ENCODE measurements at places on chromosomes 16 and 17.
A peak's percentile ranks its signal among the peaks of the same experiment; 100 is the strongest.

DNA sequence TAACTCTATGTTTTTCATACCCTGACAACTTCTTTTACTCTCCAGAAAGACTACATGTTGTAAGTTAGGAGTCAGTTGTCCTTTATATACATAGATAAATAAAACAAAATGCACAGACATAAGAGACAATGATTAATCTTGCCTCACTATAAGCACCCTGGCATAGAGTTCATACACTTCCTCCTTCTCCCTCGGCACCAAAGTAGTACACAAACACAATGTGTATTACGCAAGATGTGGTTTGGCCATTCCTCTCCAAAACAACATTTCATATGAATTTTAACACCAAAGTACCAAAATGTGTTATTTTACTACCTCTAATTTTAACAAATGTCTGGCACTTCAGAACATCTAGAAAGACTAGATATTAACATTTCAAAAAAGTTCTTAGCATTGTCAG, 17.2 kb upstream of the SLFN11 start:
- no peak for DNase-seq

GRCh38 chr17:10727192-10727591, 2.6 kb downstream of the TMEM220 start:
- DNase-seq: no peak

DNA sequence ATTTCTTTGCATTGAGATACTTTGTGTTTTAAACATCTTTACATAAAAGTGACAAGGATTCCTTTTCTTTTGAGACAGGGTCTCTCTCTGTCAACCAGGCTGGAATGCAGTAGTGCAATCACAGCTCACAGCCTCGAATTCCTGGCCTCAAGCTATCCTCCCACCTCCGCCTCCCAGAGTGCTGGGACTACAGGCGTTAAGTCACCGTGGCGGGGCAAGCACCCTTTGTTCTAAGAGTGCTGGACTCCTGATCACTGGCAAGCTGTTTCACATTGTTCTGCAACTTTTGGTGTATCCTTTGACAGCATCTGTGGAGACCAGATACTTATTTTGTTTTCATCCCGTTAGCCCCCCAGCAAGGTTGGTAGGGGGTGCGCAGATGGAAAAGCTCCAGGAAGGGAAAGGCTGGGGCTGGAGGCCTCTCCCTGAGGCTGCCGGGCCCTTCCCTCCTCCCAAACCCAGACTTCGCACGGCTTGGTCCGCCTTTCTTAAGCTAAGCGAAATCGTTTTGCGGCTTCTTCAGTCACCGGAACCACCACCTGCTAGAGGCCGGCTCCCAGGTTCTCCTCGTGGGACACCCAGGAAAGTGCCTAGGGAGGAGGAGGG, 1.1 kb downstream of the ST6GALNAC2 start:
- no peak for DNase-seq

DNA sequence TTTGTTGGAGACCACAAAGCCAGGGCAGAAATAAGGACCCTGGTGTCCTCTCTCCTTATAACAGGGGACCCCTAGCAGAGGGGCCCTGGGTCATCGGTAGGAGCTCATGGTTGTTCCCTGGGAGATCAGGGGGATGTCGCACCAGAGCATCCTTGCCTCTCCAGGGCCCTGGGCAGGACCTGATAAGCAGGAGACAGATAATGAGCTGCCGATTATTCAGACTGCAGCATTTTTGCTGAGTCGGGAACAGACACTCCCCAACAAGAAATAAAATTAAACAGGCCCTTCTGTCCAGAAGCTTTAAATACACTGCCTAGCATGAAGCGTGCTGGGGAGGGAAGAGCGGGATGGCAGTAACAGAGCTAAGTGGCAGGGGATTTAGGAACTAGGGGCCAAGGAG, 15.4 kb upstream of the GFAP start:
- no peak for DNase-seq

GRCh38 chr16:10322723-10323527, 62.9 kb upstream of the ATF7IP2 start:
- DNase-seq: no peak

GRCh38 chr16:59252317-59252716, 518.2 kb upstream of the GOT2 start:
- no peak for DNase-seq

DNA sequence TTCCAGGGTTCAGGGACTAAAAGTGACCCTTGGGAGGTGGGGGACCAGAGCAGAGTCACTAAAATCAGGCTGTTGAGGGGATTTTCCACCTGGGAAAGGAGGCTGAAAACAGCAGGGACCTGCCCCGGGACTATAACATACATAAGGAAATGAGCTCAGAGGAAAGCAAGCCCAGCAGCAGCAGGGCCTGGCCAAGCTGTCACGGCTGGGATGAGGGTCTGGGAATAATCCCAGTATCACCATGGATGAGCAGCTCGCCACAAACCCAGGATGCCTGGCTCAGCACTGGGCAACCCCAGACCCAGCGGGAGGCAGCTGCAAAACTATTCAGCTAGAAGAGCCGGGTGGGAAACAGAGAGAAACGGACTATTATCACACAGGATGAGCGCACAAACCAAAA, 72.4 kb downstream of the RPH3AL start:
- DNase-seq: no peak

- no peak for DNase-seq
Observed at GRCh38 chr16:28131181-28131580, 67.7 kb upstream of the GSG1L start.

GRCh38 chr16:51133688-51134087, 17.4 kb downstream of the SALL1 start:
- no peak for DNase-seq

DNA sequence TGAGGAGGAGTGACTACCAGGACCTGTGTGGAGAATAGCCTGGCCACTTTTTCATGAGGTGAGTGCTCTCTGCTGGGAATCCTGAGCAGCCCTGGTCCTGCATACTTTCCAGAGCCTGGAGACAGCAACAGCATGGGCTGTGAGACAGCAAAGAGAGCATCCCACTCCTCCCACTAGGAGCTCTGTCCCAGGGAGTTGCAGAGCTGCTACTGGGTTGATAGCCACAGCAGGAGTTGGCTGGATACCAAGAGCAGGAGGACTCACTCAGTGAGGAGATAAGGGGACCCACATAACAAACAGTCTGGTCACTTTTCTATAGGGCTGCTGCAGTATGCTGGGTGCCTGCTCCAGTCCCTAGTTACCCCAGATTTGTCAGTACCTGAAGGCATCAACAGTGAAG, 439.3 kb upstream of the CDH8 start:
- DNase-seq: no peak

DNA sequence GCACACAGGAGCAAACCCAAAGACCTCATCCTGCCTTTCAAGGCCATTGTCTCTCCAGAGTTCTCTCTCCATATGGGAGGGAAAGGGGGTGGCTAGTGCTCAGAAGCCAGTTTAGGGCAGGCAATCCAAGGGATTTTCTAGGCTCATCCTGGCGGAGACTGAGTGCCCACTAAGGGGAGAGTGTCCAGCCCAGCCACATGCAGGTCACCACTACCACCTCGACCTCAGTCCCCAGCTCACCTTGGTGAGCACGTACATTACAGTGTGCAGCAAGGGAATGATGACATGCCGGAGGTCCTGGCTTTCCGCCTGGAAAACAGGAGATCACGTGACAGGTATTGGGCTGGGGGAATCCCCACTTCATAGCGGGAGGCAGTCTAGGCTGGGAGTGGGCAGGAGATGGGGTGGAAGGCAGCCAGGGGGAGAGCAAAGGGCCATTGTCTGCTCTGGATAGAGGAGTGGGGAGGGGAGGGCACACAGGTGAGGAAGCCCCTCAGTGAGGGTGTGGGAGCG, 29.9 kb downstream of the PIK3R6 start:
- no peak for DNase-seq

- DNase-seq: no peak
Observed at GRCh38 chr16:11208916-11209665, 46.9 kb downstream of the SOCS1 start.

- DNase-seq: no peak
Observed at GRCh38 chr16:88939245-88939971, 37.6 kb downstream of the CBFA2T3 start.

GRCh38 chr17:59234631-59235030, 14.3 kb downstream of the GDPD1 start:
- no peak for DNase-seq

- DNase-seq: peak; percentile 81
Observed at GRCh38 chr17:38451840-38452529, 23.7 kb downstream of the ARHGAP23 start.

DNA sequence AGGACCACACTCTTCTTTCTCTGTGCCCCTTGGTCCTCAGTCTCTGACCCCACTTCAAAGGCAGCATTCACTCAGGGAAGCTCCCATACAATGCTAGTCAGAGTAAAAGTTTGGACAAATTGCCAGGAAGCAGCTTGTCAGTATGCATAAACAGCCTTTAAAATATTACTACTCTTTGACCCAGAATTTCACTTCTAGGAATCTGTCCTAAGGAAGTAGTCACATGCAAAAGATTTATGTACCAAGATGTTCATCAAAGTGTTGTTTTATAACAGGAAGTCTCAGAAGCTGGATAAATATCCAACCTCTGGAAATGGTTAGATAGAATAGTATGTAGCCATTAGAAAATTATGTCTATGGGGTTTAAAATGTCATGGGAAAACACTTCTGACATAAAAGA, 31.0 kb downstream of the MAPT start:
- DNase-seq: no peak

DNA sequence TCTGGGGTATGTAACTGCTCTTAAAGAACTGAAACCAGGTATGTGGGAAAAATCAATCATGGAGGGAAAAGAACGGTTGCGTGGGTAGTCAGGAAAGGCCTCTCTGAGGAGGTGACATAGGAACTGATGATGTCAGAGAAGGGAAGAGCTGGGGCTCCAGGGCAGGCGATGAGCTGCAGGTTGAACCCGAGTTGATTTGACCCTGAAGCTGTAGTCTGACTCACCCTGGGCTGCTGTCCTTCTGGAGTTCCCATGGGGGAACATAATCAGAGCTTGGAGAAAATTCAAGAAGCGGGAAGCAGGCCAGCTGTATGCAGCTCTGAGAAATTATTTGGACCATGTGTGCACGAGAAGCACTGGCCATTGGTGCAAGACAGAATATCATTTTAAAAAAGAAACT, 16.7 kb downstream of the SLC6A2 start:
- no peak for DNase-seq

GRCh38 chr17:82105882-82106687, 8.0 kb upstream of the FASN start:
- no peak for DNase-seq

DNA sequence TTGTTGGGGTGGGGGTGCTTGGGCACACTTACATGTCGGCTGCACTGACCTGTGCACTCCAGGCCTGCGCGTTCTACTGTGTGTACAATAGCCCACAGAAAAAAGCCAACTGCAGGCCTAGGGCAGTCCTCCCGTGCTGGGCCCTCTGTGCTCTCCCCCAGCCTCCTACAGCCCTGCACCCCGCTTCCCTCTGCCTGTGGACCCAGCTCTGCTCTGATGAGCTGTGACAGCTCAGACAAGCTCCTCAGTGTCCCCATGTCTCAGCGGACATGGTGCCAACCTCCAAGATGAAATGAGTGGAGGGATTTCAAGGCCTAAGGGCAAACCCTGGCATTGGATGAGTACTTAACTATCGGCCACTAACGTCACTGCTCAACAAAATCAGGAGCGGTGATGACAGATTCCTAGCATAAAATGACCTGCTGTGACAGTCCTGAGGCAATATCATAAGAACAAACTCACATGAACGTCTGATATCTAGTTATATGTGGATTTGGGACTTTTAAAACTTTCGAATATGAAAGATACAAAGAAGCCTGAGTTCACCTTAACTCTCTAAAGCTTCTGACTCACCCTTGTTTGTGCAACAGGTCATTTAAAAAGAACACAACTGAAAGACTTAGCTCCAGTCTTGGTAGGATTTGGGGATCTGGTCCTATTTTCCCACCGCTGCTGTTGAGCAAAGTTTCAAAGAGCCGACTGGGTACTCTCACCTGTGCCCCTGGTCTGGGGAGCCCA, 34.7 kb downstream of the CCDC57 start:
- DNase-seq: no peak

DNA sequence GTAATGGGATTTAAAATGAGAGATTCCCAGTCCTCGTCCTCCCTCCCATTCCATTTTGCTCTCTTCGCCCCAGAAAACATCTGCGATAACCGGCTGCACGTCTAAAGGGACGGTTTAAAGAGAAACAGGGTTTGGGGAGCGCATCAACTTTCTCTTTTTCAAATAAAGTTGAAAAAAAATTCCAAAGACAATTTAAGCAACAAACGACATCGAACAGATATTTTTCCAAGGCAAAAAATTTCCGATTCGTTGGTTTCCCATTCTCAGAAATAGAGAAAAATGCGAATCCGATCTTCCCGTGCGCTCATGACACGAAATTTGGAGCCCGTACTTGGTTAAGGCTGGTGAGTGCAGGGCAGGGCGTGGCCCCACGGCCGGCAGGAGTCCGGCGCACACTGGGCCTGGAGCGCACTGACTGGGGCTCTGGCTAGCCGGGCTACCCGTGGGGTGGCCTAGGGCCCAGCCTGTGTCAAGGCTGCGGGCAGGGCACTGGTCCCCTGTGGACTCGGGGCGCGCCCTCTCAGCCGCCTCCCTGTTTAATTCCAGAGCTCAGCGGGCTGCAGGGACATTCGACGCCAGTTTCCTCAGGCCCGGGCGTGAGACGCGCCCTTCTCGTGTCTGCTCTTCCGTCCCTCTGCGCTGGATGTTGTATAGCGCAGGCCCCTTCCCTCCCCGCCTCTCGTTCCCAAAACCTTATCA, 17.9 kb upstream of the ZFHX3 start:
- no peak for DNase-seq

DNA sequence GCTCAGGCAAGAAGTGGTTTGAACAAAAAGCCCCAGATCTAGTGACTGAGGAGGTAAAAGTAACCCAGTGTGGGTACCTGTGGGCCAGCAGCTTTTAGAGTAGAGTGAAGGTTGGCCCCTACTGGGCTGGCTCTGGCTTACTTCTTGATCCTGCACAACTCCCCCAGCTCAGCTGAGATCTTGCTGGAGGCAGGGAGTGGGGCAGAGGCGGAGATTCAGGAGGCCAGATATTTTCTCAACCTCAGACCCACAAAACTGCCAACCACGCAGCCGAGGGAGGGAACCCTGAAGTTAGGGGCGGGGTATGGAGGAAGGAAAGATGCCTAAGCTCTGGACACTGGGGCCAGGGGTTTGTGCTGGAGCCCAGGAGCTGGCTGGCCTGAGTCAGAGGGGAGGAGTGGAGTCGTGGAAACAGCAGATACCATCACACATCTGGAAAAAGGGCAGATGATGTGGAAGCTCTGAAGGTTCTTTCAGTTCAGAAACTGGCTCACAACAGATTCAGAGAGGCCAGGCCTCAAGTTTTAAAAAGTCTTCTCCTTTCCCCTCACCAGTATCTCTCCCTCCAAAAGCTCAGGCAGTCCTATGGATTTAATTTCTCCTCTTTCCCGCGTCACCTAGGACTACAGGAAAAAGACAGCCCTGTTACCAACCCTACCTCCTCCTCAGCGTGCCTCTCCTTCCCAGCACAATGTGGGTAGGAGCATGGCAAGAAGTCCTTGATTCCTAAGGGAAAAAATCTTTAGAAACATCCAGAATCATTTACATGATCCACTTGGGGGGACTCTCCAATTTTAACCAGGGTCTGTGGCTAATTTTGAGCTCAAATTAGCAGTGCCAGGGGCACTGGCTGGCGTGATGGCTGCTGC, 48.1 kb downstream of the MYO18A start:
- no peak for DNase-seq

GRCh38 chr16:48608871-48609651, 919 bp downstream of the N4BP1 start:
- DNase-seq: no peak

All from HS-27A (cell line).